A549 treated with CpdA at 1 μM for 4 hours (cell line): ENCODE measurements at places on chromosomes 2 and 18. TPM values are rescaled to one million over a fixed set of nuclear protein-coding genes. Genes with fewer than 3 reads are reported as not detected.

BCL11A gene
- 0.03 to 0.23 TPM (median 0.06 TPM) in 4 of 5 replicates, not detected in the other for total RNA-seq

HOXD13 gene
- 0.16 to 0.34 TPM (median 0.30 TPM) in 5 replicates for total RNA-seq

KIAA2012 gene
- not detected in 5 replicates for total RNA-seq

TBR1 gene
- 0.03 TPM in 1 of 5 replicates, not detected in the others for total RNA-seq

BOLL gene
- total RNA-seq: not detected in 5 replicates

SERPINB10 gene
- not detected in 5 replicates for total RNA-seq

SNTG2 gene
- total RNA-seq: not detected in 5 replicates

MAPRE2 gene
- 14.2 to 17.9 TPM (median 14.7 TPM) in 5 replicates for total RNA-seq

SERPINB3 gene
- 0.09 to 0.26 TPM (median 0.17 TPM) in 4 of 5 replicates, not detected in the other for total RNA-seq

CYP1B1 gene
- 6.7 to 9.8 TPM (median 9.1 TPM) in 5 replicates for total RNA-seq

PID1 gene
- total RNA-seq: 2.8 to 3.6 TPM (median 3.0 TPM) in 5 replicates

IL36G gene
- total RNA-seq: 0.10 TPM in 1 of 5 replicates, not detected in the others

HSBP1L1 gene
- 10.1 to 13.5 TPM (median 12.3 TPM) in 5 replicates for total RNA-seq

TDRD15 gene
- not detected in 5 replicates for total RNA-seq

TMEM17 gene
- 5.0 to 6.1 TPM (median 5.3 TPM) in 5 replicates for total RNA-seq

SPC25 gene
- total RNA-seq: 16.5 to 22.3 TPM (median 19.2 TPM) in 5 replicates

STRN gene
- total RNA-seq: 12.1 to 18.5 TPM (median 17.3 TPM) in 5 replicates

TIGD1 gene
- 4.6 to 5.1 TPM (median 4.9 TPM) in 5 replicates for total RNA-seq

VIT gene
- not detected in 5 replicates for total RNA-seq

CRYGC gene
- total RNA-seq: not detected in 5 replicates

MOGAT1 gene
- total RNA-seq: not detected in 5 replicates

SIX3 gene
- total RNA-seq: 0.24 to 0.66 TPM (median 0.47 TPM) in 5 replicates

HRH4 gene
- total RNA-seq: 0.01 TPM in 1 of 5 replicates, not detected in the others

SERPINB2 gene
- 0.06 to 0.08 TPM (median 0.07 TPM) in 3 of 5 replicates, not detected in the others for total RNA-seq

EMILIN1 gene
- 0.32 to 0.62 TPM (median 0.41 TPM) in 5 replicates for total RNA-seq

MYOM1 gene
- 0.11 to 0.26 TPM (median 0.16 TPM) in 5 replicates for total RNA-seq

SLC19A3 gene
- 2.5 to 3.6 TPM (median 2.8 TPM) in 5 replicates for total RNA-seq

DOK6 gene
- not detected in 5 replicates for total RNA-seq

ARHGEF4 gene
- total RNA-seq: 6.3 to 8.0 TPM (median 7.5 TPM) in 5 replicates

UBR3 gene
- 9.9 to 13.1 TPM (median 10.5 TPM) in 5 replicates for total RNA-seq

SYT4 gene
- total RNA-seq: not detected in 5 replicates

TGFA gene
- total RNA-seq: 6.2 to 8.2 TPM (median 7.0 TPM) in 5 replicates

ALLC gene
- 0.06 TPM in 1 of 5 replicates, not detected in the others for total RNA-seq

DSG3 gene
- 0.01 to 0.02 TPM in 2 of 5 replicates, not detected in the others for total RNA-seq

DCC gene
- not detected in 5 replicates for total RNA-seq

TMX3 gene
- total RNA-seq: 17.3 to 22.0 TPM (median 20.9 TPM) in 5 replicates

SIX2 gene
- total RNA-seq: 0.12 to 0.35 TPM (median 0.22 TPM) in 5 replicates

MARCO gene
- 0.09 to 0.11 TPM in 2 of 5 replicates, not detected in the others for total RNA-seq

RSAD2 gene
- 0.21 to 0.56 TPM (median 0.49 TPM) in 5 replicates for total RNA-seq

ABCB11 gene
- 0.02 TPM in 1 of 5 replicates, not detected in the others for total RNA-seq

KCTD18 gene
- total RNA-seq: 8.0 to 11.5 TPM (median 10.1 TPM) in 5 replicates

LAMA3 gene
- total RNA-seq: 31.7 to 41.0 TPM (median 39.0 TPM) in 5 replicates

IKZF2 gene
- 0.07 to 0.18 TPM (median 0.13 TPM) in 5 replicates for total RNA-seq

CD8A gene
- 0.20 to 0.39 TPM (median 0.25 TPM) in 5 replicates for total RNA-seq

SKOR2 gene
- not detected in 5 replicates for total RNA-seq

GDF7 gene
- 0.02 to 0.06 TPM (median 0.03 TPM) in 5 replicates for total RNA-seq

C2orf81 gene
- total RNA-seq: 2.8 to 4.7 TPM (median 3.5 TPM) in 5 replicates

SLC30A3 gene
- total RNA-seq: 2.6 to 3.8 TPM (median 3.4 TPM) in 5 replicates

GTF2A1L gene
- total RNA-seq: not detected in 5 replicates

CASP10 gene
- total RNA-seq: 1.8 to 2.5 TPM (median 2.2 TPM) in 5 replicates

PLGLB2 gene
- 0.14 to 0.41 TPM (median 0.29 TPM) in 4 of 5 replicates, not detected in the other for total RNA-seq

CDH2 gene
- 31.9 to 53.1 TPM (median 38.7 TPM) in 5 replicates for total RNA-seq

TCF7L1 gene
- 5.9 to 9.0 TPM (median 7.8 TPM) in 5 replicates for total RNA-seq

ANKRD62 gene
- not detected in 5 replicates for total RNA-seq

RAX gene
- not detected in 5 replicates for total RNA-seq

CD8B2 gene
- total RNA-seq: not detected in 5 replicates

DBI gene
- 389 to 486 TPM (median 405 TPM) in 5 replicates for total RNA-seq

GKN2 gene
- total RNA-seq: 2.6 to 3.8 TPM (median 3.4 TPM) in 5 replicates
